ENCODE measurements at places on chromosomes 3 and 15. TPM values are rescaled to one million over a fixed set of nuclear protein-coding genes. Genes with fewer than 3 reads are reported as not detected.

GRCh38 chr3:138206196-138206595 lies 19.1 kb downstream of the ARMC8 start:
- DNase-seq: no peak

- no peak for DNase-seq
Measured at GRCh38 chr3:30768046-30768445, 126.4 kb downstream of the GADL1 start.

DNA sequence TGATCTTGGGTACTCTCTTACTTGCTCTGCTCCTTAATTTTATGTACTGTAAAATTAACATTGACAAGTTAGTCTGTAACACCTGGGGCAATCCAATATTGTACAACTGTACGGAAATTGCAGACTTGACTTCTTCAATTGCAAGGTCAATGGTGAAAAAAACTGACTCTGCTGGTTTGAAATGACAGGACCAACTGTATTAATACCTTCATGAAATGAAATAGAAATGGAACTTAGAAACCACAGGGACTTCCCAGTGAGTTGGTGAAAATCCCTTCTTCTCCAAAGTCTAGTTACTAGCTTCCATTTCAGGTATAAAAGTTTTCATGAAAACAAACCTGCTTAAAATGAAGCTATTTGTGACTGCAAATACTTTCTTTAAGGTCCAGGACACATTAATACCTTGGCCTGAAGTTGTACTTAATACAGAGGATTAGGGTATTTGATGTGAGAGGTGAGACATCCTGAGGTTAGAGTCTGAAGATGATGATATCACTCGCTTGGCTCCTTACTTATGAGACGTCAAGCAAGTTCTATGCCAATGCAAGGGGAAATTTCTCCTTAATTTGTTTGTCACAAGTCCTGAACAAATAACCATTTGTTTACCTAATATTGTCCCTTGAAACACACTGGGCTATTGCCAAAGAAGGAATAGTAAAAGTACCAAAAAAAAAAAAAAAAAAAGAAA lies 226.2 kb upstream of the TP63 start:
- DNase-seq: no peak

DNA sequence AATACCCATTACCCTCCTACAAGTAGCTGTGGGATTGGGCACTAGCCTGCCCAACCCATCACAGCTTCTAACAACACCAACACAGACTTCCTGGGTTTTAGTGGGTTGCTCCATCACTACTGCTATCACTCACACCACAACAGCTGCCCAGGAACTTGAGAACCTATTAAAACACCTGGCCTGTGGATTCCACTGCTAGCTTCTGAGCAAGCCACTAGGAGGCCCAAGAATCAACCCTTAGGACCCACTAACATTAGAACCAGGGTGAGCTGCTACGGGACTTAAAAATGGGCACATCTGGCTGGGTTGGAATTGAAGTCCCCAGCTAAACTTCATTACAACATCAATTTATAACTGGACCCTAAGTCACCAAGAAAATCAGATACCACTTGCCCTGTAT lies 113.2 kb upstream of the TP63 start:
- DNase-seq: no peak

GRCh38 chr3:139281522-139282196 lies 62.2 kb upstream of the MRPS22 start:
- DNase-seq: no peak

GRCh38 chr3:191246630-191247029 lies 47.6 kb downstream of the OSTN start:
- no peak for DNase-seq

- DNase-seq: no peak
Measured at GRCh38 chr3:58041826-58042324, 33.7 kb downstream of the FLNB start.

- no peak for DNase-seq
Measured at GRCh38 chr3:133138017-133138416, 99.8 kb downstream of the TMEM108 start.

GRCh38 chr15:28922707-28923012 lies 36.9 kb downstream of the APBA2 start:
- no peak for DNase-seq

DNA sequence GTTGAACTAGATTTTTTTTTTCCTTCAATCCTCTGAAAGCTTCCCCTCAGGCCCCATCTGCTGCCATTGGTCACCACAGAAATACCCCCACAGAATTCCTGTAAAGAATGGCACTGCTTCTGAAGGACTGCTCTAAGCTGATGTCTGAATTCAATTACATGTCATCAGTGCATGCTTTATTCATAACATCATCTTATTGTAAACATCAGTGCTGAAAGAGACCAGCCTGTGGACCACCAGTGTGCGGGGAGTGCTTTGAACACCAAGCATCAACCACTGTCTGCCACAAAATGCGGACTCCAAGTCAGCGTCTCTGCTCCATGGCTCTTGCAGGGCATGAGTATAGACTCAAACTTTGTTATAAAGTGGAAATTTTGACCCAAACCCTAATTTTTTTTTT lies 11.6 kb downstream of the PHLDB2 start:
- no peak for DNase-seq

The EHD4 gene
- total RNA-seq: 37.3 TPM

The SLC2A2 gene
- total RNA-seq: not detected

The CCRL2 gene
- 0.35 TPM for total RNA-seq
